Activated CD8-positive, alpha-beta memory T cell treated with anti-CD3 and anti-CD28 coated beads, Interleukin-2, amount 50 U/mL, for 4 hours (primary cell): ENCODE measurements at places on chromosomes 2 and 18.

DNA sequence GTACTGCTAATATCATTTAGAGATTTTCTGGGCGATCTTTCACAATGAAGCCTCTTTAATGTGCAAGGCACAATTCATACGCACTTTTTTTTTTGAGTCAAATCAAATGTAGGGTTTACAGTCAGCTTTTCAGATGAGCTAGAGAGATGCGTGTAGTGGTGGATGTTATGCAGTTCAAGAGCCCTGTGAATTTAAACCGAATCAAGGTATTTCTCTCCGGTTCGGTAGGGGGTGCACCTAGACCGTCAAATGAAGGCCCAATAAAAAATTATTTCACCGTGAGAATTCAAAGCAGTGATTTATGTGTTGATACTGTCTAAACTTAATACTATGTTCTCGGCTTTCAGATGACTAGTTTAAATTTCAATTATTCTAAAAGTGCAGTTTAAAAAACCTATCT lies 1.1 kb downstream of the PTH2R start:
- DNase-seq = no peak

- no peak for DNase-seq
Observed at GRCh38 chr2:43146083-43146482, 80.3 kb downstream of the ZFP36L2 start.

GRCh38 chr2:27796791-27797765 lies 25.6 kb downstream of the MRPL33 start:
- DNase-seq = no peak

DNA sequence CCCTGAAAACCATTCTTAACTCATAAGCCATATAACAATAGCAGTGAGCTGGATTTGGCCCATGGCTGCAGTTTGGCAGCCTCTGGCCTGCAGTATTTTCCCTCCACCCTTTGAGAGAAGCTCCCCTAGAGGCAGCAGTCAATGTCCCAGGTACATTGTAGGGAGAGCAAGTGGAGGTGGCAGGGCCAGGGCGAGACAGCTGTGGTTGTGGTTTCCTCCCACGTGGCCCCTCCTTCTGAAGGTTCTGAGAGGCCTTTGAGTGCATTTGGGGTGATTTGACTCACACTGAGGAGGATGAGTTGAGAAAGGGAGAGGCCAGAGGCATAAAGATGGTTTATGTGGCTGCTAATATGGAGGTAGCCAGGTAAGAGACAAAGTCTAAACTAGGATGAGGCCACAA lies 45.5 kb upstream of the LDAH start:
- DNase-seq = peak; percentile 26

DNA sequence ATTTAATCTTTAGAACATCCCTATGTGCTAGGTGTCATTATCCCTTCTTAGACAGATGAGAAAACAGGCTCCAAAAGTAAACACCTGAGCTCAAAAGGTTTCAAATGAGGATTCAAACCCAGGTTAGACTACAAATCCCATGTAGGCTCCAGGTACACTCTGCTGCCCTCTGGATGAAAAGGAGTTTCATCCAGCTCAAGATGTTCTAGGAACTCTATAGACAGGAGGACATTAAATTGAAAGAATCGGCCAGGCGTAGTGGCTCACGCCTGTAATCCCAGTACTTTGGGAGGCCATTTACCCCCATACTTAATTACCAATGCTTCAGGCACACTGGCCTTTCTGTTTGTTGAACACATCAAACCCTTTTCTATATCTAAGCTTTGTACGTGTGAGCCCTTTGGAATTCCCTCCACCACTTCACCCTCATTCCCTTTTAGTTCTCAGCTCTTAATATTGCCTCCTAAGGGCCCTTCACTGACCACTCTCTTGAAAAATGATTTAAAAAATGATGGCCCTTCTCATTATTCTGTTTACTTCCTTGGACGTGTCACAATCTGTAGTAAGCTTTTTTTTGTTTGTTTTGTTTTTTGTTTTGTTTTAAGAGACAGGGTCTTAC lies 10.7 kb downstream of the SLC25A12 start:
- DNase-seq = no peak

- DNase-seq = no peak
Observed at GRCh38 chr2:156704617-156705016, 268.4 kb downstream of the GPD2 start.

DNA sequence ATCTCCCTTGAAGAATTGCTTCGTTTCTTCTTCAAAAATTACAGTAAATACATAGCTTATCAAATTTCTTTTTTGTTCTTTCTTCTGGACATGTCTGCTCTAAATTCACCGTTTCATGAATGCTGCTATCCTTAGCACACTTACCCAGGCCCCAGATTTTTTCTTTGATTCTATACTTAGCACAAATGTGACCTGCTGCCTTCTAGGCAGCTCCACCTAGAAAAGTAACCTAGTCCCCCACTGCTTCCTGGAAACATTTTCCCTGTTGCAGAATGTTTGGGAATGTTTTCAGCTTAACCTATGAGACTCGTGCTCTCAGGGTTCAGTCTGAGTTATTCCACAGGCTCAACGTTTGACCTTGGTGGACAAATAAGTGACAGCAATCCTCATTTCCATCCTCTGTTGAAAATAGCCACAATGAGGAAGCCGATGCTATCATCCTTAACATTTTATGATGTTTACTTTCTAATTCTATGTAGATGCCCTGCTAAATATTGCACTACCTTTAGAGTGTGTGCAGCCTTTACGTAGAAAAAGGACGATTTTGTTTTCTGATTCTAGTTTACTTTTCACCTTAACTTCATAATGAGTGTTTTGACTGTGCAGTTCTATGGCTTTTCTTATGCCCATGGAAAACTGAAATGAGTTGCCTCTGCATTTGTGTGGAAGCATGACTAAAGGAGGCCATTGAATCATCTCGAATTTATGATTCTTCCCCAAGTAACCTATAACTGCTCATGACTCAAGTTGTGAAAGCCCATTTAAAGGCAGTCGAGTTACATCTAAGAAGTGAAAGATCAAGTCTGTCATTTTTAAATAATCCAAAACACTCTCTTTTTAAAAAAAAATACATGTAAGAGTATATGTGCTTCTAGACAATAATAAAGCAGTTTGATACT lies 47.7 kb downstream of the TMEM182 start:
- no peak for DNase-seq

DNA sequence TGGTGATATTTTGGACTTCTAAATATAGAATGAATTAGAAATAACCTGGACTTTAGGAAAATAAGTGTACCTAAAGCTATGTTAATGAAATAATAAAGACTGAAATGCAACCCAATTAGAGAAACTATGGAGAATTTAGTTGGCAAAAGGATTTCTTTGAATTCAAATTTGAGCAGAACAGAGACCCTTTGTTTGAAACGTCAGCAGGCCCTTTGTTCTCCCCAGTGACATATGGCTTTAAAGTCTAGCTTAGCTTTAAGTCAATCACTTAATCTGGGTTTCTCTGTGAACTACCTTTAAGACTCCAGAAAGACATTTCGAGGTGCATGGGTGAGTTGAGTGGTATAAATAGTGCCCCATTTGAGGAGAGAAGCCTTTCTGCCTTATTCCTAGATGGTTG lies 130.5 kb upstream of the CREB1 start:
- no peak for DNase-seq

DNA sequence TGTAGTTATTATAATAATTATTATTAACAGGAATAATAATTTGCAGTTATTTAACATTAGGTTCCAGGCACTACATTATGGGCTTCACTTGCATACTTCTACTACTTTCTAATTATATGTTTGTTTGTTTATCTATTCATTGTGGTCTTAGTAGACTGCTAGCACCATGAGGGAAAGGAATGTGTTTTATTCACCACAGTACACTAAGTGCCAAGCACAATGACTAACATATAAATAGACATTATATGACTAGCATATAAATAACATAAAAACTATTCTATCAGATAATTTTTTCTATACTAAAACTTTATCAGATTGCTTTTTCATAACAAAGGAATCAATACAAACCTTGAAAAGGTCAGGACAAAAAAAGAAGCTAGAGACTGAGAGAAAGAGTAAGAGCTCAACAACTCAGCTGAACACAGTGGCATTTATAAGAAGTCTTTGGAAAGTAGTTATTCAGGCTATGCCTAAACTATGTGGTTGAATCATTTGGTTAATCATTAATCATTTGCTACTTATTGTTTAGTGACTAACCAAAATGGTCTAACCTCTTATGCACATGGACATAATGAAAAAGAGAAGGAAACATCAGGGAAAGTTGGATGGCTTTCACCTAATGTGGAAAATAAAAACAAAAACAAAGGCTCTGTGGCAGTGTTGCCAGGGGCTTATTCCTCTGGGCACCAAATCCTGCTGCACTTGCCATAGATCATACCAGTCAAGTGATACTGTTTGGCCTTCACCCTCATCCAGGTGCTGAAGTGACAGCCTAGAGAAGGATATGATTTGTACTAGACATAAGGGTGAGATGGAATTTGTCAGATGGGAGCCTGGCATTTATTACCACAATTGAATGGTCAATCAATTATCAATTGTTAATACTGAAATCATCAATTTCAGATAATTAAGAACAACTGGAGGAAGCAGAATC lies 174.9 kb downstream of the ETAA1 start:
- no peak for DNase-seq

DNA sequence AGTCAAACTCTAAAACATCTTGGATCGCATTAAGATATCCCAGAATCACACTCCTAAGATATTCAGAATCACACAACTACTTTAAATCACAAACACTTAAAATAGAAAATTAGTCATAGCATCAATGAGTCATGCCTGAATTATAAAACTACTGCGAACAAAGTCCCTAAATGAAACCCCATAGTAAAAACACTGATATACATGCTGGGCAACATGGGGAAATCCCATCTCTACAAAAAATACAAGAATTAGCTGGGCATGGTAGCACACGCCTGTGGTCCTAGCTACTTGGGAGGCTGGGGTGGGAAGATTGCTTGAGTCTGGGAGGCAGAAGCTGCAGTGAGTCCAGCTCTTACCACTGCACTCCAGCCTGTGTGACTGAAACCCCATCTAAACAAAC lies 101.7 kb downstream of the COBLL1 start:
- DNase-seq = no peak

GRCh38 chr18:49459404-49460171 lies 857 bp downstream of the DYM start:
- peak; percentile 36 for DNase-seq

DNA sequence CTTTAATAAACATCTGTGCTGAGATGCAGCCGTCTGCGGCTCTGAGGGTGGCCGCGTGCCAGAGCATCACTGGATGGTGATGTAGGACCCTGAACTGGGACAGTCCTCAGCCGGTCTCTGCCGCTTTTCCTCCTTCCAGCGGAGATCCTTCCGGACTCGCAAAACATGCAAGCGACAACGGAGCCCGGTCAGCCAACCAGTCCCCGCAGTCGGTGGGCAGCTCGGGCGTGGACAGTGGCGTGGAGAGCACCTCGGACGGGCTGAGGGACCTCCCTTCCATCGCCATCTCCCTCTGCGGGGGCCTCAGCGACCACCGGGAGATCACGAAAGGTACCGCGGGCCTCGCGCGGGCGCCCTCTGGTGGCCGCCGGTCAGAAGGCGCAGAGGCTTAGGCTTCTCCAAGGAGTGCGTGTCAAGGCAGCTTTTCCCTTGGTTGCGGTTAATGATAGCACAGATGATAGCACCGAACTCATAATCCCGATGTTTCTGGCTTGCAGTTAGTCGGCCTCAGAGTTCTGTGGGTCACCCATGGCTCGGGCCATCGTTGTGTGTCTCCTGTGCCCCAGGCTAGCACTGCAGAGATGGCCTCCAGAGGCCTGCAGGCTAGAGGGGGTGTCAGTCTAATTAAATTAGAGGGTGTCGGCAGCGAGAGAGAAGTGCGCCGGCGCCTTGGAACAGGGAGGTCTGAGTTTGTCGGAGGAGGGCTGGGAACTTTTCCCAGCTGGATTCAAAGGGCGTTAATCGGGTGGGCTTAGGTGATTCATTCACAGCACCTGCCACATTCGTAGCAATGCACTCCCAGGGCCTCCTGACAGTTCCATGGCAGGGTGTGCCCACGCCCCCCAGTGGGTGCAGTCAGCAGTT lies 38.5 kb downstream of the LPIN1 start:
- peak; percentile 50 for DNase-seq

DNA sequence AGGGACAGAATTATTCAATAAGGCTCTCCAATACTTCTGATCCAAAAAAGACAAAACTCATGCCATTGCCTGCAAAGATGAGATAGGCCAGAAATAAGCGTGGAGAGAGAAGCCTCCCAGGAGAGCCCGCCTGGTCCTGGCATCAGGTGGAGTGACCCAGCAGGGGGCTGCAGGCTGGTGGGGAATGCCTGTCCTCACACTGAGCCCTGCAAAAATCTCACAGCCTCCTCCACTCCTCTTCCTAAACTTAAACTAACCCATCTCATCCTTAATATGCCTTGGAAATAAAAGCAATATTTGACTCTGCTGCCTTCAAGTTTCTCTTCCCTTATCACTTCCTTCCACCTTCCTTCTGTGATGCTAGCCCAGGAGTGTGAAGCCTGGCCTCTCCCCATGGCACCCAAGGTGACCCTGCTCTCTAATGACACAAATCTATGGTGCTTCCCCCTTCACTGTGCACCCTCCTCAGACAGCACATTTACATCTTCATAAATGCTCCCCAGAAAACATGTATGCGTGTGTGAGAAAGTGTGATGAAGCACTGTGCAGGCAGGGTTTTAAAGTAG lies 218.4 kb downstream of the ANAPC1 start:
- DNase-seq = no peak

DNA sequence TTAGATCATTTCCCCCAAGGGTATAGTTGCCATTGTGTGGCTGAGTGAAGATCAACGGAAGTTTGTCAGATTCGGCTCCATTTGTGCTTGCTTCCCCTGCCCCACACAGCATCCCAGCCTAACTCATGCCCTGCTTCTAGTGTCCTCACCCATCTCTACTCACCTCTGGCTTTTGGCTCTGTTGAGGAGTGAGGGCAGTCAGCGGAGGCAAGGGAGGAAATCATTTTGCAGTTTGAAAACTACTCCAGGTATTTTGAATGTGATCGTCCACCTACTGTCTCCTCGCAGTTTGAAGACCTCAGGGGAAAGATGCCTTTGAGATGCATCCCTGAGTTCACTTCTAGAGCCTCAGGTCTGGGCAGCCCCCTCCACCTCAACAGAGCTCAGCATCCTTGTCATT lies 116.3 kb downstream of the FEZ2 start:
- no peak for DNase-seq

DNA sequence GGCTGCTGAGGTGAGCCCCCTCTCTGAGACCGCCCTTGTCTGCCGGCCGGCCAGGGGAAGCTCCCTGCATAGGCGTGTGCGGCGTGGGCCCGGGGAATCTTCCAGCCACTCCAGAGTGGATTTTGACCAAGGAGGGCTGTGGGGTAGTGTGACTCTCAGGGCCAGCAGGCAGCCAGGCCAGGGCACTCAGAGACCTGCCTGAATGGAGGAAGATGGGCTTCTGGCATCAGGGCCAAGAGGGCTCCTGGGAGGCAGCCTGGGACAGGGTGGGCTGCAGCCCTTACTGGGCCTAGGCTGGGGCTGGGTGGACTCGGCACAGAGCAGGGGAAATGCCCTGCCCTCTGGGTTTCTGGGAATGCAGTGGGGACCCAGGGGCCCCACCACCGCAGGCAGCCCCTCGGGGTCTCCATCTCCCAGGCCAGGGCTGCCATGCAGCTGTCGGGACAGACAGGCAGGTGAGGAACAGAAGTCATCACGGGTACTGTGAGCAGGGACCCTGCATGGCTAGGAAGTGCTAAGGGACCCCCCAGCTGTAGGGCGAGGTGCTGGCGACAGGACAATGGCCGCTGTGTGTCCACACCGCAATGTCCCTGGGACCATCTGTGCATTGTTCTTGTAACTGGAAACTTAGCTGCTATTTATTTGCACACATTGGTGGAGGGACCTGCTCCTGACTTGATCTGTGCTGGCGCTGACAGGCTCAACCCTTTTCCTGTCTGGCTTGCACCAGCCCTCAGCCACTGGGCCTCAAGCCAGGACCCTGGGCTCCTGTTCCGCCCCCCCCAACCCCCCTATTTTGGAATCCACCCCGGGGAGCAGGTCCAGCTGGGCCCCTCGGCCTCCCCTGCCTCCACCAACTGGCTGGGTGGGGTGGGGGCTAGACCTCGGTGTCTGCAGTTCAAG lies 4.1 kb downstream of the PDCD1 start:
- DNase-seq = no peak
